ENCODE measurements at places on chromosomes 2 and 18. TPM values are rescaled to one million over a fixed set of nuclear protein-coding genes. Genes with fewer than 3 reads are reported as not detected.
A peak's percentile ranks its signal among the peaks of the same experiment; 100 is the strongest.

- H3K4me1 ChIP-seq = peaks cover 9% of the 10 kb centered on the region
- peaks cover 30% of the 10 kb centered on the region for H3K36me3 ChIP-seq
- DNase-seq = no peak
- no peaks in the 10 kb centered on the region for H3K27me3 ChIP-seq
These were observed 122.9 kb upstream of the ITGA4 start for GRCh38 chr2:181334158-181334826.

GRCh38 chr18:10306779-10307178 is 147.7 kb upstream of the APCDD1 start:
- DNase-seq = no peak
- no peaks in the 10 kb centered on the region for H3K4me1 ChIP-seq
- H3K27ac ChIP-seq = no peak overlapping the region
- no peaks in the 10 kb centered on the region for H3K27me3 ChIP-seq
- H3K4me3 ChIP-seq = no peak overlapping the region

The TMEM198 gene
- total RNA-seq = 0.85 TPM

- DNase-seq = no peak
- no peak overlapping the region for H3K4me3 ChIP-seq
- H3K27me3 ChIP-seq = no peaks in the 10 kb centered on the region
These were observed 5.4 kb downstream of the SEC11C start for GRCh38 chr18:59145055-59145454.

The CPS1 gene
- total RNA-seq = 0.68 TPM

The SIX3 gene
- total RNA-seq = not detected

The OTOS gene
- total RNA-seq = not detected

The LYPD6 gene
- total RNA-seq = not detected

The HDAC4 gene
- 54.0 TPM for total RNA-seq

GRCh38 chr18:56267334-56267733 is 371.1 kb downstream of the TXNL1 start:
- no peaks in the 10 kb centered on the region for H3K4me1 ChIP-seq
- H3K4me3 ChIP-seq = no peak overlapping the region
- DNase-seq = no peak
- H3K27me3 ChIP-seq = peaks cover 3% of the 10 kb centered on the region

DNA sequence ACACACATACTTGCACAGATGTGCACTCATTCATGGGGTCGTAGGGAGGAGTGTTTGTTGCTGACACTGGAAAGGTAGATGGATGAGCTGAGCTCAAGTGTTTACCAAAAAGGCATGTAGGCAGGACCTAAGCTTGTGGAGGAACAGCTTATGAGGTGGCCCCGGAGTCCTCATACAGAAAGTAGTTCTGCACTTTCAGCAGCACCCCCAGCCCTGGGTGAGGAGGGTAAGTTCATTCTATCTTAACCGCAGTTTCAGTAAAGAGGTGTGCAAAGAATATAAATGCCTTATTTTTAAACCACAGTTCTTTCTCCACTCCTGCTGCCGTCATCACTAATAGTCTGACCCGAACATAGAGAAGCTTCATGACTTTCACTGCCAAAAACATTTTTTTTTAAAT is 31.7 kb upstream of the RNF152 start:
- peaks cover 11% of the 10 kb centered on the region for H3K4me1 ChIP-seq
- DNase-seq = no peak
- H3K4me3 ChIP-seq = no peak overlapping the region
- no peaks in the 10 kb centered on the region for H3K27me3 ChIP-seq

DNA sequence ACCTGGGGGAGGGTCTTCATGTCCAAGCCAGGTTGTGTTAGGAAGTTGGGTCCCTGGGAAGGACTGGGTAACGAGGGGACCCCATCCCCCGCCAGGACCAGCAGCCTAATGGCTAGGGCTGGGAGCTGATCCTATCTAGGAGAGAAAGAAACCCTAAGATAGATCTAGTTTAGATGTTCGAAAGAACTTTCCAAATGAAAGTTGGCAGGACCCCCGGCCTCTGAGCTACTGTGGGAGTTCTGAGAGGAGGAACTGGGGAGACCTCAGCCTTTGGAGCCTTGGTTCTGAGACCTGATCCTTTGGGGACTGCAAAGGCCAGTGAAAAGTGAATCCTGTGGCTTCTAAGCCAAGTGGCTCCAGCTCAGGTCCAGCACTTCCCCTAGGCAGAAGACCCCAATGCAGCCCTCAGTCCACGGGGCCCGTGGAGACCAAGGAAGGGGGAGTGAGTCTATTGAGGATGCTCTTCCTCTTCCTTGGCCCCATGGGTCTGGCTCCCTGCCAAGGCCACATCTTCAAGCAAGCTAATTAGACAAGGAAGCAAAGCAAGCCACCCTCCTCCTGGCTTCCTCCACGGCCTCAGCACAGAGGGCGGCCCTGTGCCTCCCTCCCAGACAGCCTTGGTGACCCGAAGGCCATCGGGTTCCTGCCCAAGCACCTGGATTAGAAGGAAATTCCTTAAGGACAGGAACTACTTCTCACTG is 23.5 kb downstream of the CCT7 start:
- H3K4me3 ChIP-seq = no peak overlapping the region
- H3K27me3 ChIP-seq = no peaks in the 10 kb centered on the region
- no peak overlapping the region for H3K27ac ChIP-seq

The XDH gene
- not detected for total RNA-seq

DNA sequence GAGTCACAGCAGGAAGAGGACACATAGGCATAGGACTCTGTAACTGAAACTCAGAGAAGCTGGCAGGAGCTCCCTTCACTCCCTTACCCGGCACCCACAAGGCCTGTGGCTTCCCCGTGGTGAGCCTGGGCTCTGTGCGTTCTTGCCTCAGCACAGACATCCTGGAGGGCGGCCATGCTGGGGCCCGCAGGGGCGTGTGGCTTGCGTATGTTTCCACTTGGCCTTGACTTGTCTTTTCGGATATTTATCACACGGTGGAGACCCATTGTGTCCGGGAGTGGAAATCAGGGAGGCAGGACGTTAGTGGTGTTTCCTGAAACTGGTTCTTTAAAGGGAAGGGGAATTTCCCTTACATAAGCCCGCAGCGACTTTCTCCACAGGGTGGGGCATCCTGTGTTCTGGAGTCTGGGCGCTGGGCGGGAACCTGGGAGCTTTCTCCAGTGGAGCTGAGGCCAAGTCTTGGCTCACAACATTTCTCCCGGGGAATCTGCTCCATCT is 49.9 kb upstream of the EML6 start:
- peak overlapping the region; percentile 50 for H3K27ac ChIP-seq
- peak; percentile 68 for DNase-seq
- peaks cover 15% of the 10 kb centered on the region for H3K36me3 ChIP-seq
- peaks cover 22% of the 10 kb centered on the region for H3K27me3 ChIP-seq
- H3K4me1 ChIP-seq = peaks cover 22% of the 10 kb centered on the region

The CREG2 gene
- not detected for total RNA-seq

GRCh38 chr2:88054782-88055370 is 707 bp downstream of the KRCC1 start:
- H3K4me3 ChIP-seq = peak overlapping the region; percentile 92
- no peak for DNase-seq
- H3K4me1 ChIP-seq = peaks cover 34% of the 10 kb centered on the region
- no peaks in the 10 kb centered on the region for H3K27me3 ChIP-seq
- H3K36me3 ChIP-seq = peaks cover 34% of the 10 kb centered on the region

GRCh38 chr2:157875641-157876065 is 477 bp downstream of the ACVR1 start:
- H3K4me1 ChIP-seq = peaks cover 39% of the 10 kb centered on the region
- peaks cover 6% of the 10 kb centered on the region for H3K36me3 ChIP-seq
- peak overlapping the region; percentile 91 for H3K27ac ChIP-seq
- DNase-seq = peak; percentile 84
- H3K4me3 ChIP-seq = peak overlapping the region; percentile 94

The PJVK gene
- 2.5 TPM for total RNA-seq

- no peak overlapping the region for H3K4me3 ChIP-seq
- H3K27ac ChIP-seq = no peak overlapping the region
- H3K36me3 ChIP-seq = no peaks in the 10 kb centered on the region
- DNase-seq = no peak
These were observed 200.6 kb downstream of the PPP1R1C start for GRCh38 chr2:182186132-182186735.

The IL18RAP gene
- total RNA-seq = 16.8 TPM

The GBX2 gene
- total RNA-seq = not detected

DNA sequence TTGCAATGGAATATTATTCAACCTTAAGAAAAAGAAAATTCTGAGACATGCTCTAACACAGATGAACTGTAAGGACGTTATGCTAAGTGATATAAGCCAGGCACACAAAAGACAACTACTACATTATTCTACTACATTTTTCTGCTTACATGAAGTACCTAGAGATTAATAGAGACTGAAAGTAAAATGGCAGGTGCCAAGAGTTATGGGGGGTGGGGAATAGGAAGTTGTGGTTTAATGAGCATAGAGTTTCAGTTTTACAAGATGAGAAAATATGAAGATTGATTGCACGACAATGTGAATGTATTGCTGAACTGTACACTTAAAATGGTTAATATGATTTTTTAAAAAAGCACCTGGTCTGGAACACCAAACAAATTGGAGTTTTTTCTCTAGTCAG is 1231.6 kb upstream of the DDX18 start:
- no peak overlapping the region for H3K27ac ChIP-seq
- no peak for DNase-seq
- H3K27me3 ChIP-seq = no peaks in the 10 kb centered on the region
- no peaks in the 10 kb centered on the region for H3K36me3 ChIP-seq

DNA sequence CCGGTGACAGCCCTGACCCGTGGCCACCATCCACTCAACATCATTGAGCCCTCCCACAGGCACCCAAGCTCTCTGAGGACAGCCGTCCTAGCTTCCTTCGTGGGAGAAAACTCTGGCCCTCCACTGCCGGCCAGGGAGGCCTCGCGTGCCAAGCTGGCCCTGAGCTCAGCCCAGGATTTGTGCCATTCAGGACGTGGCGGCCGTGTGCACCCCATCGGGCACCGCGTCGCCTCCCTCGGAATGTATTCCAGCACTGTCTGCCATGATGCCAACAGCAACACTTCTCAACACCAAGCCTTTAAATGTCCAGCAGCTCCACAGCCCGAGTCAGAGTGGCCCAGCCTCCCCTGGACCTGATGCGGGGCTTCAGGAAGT is 35.7 kb downstream of the ZNF516 start:
- H3K4me1 ChIP-seq = peaks cover 6% of the 10 kb centered on the region
- H3K4me3 ChIP-seq = no peak overlapping the region
- H3K27me3 ChIP-seq = no peaks in the 10 kb centered on the region
- H3K27ac ChIP-seq = no peak overlapping the region
- no peak for DNase-seq

- DNase-seq = no peak
- peaks cover 2% of the 10 kb centered on the region for H3K27me3 ChIP-seq
- no peak overlapping the region for H3K27ac ChIP-seq
- H3K36me3 ChIP-seq = no peaks in the 10 kb centered on the region
These were observed 437.7 kb upstream of the HS6ST1 start for GRCh38 chr2:128756365-128756717.

DNA sequence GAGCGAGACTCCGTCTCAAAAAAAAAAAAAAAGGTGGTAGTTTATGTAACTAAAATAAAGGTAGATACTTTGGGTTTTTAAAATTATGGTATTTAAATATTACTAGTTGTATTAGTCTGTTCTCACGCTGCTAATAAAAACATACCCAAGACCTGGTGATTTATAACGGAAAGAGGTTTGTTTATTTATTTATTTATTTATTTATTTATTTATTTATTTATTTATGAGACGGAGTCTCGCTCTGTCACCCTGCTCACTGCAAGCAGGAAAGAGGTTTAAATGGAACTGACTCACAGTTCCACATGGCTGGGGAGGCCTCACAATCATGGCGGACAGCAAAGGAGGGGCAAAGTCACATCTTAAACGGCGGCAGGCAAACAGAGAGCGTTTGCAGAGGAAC is 196.0 kb downstream of the CALCRL start:
- no peaks in the 10 kb centered on the region for H3K4me1 ChIP-seq
- DNase-seq = no peak
- no peaks in the 10 kb centered on the region for H3K36me3 ChIP-seq
- no peak overlapping the region for H3K27ac ChIP-seq
- no peaks in the 10 kb centered on the region for H3K27me3 ChIP-seq

The HADHB gene
- 68.1 TPM for total RNA-seq

- peaks cover 25% of the 10 kb centered on the region for H3K27me3 ChIP-seq
- H3K36me3 ChIP-seq = no peaks in the 10 kb centered on the region
- DNase-seq = no peak
These were observed 28.1 kb downstream of the CAVIN2 start for GRCh38 chr2:191818725-191819350.

DNA sequence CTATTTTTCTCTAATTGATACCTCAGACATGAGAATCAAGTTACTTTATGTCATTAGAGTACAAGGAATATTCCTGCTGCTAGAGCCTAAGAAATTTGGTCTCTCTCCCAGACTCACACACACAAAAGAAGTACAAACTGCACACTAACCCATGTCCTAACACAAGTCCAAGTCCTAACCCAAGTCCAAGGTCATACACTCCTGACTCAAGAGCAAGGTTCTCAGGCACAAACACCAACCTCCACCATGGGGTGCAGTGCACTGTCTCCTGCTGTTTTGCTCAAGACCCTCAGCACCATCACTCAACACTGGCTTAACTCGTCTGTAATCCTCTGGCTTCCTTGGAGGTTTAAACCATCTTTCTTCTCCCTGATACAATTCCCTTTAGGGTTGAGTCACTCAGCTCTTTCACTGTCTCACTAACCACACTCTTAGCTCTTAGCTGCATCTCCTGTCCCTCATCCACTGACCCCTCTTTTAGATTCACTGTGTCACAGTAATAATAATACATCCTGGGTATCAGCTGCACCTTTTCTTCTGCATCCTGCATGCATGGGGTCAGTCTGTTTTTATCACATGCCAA is 129.8 kb downstream of the BCL2L11 start:
- no peak overlapping the region for H3K27ac ChIP-seq
- no peak for DNase-seq
- peaks cover 3% of the 10 kb centered on the region for H3K27me3 ChIP-seq
- no peak overlapping the region for H3K4me3 ChIP-seq
- H3K4me1 ChIP-seq = no peaks in the 10 kb centered on the region
- H3K36me3 ChIP-seq = peaks cover 10% of the 10 kb centered on the region

DNA sequence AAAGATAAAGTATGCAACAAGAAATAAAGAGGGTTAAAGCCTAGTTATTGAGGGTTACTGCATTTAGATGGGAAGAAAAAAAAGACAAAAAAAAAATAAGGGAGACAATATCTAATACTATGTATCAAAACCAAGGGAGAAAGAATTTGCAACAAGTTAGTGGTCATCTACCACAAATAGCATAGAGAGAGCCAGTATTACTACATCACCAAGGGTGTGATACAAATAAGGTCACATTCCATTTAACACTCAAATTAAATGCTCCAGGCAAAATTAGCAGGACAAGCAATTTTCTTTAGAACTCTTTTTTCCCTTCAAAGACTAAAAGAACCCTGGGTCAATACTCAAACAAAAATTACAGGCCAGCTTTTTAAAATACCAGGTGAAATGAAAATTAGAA is 115.1 kb upstream of the GULP1 start:
- no peaks in the 10 kb centered on the region for H3K36me3 ChIP-seq
- no peaks in the 10 kb centered on the region for H3K27me3 ChIP-seq
- H3K4me1 ChIP-seq = peaks cover 3% of the 10 kb centered on the region
- H3K4me3 ChIP-seq = no peak overlapping the region
- no peak overlapping the region for H3K27ac ChIP-seq
- DNase-seq = no peak

The NEB gene
- 1.2 TPM for total RNA-seq

All from activated naive CD8-positive, alpha-beta T cell treated with anti-CD3 and anti-CD28 coated beads, Interleukin-2, amount 10 ng/mL, durations not matched to agents 7 days and 5 days (primary cell).